H1 (cell line): ENCODE measurements at places on chromosomes 1 and 21. TPM values are rescaled to one million over a fixed set of nuclear protein-coding genes. Genes with fewer than 3 reads are reported as not detected.

KIF14 gene
- total RNA-seq = 22.5 and 23.3 TPM in 2 replicates

TFF2 gene
- total RNA-seq = not detected in 2 replicates

DNA sequence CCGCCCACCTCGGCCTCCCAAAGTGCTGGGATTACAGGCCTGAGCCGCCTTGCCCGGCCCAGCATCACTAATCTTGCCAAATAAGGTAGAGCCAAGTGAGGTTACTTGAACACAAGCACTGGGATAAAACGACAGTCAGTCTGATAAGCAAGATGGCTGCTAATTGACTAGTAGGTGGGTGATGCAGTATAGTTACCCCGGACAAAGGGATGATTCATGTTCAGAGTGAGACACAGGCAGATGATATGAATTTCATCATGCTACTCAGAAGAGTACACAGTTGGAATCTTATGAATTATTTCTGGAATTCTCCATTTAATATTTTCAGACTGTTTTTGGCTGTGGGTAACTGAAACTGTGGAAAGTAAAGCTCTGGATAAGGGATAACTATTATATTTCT lies 178.4 kb downstream of the USP25 start:
- no peak for DNase-seq

DNA sequence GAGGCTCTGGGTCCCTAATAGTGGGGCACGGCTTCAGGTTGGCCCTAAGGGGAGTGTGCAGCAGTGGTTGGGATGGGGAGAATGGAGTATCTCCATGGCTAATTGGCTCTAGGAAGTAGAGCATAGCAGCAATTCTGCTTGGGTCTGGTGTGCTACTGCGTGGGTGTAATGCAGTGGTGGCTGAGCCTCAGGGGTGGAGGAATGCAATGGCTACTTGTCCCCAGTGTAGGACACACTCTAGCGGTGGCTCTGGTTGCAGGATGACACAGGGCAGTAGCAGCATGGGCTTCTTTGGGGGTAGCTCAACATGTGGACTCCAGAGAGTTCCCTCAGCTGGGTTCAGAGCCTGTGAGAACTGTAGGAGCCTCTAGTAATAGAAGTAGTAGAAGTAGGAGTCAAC lies 91.2 kb upstream of the FAM78B start:
- DNase-seq = no peak

DNA sequence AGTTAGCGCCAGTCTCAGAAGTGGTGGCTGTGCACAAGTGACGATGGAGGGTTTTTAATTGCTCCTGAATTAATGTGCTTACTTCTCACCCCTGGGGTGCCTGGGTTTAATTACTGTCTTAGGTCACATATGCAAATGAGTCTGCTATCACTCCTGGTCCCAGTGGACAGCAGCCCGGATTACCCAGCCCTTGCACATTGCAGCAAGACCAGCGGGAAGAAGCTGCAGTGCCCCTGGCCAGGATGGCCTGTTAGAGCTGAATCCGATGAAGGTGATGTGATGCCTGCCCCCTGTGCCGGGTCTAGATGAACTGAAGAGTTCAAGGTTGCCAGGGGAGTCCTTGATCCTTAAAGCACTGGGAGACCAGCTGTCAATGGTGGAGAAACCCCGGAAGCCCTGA lies 24.2 kb downstream of the ENO1 start:
- no peak for DNase-seq

DNA sequence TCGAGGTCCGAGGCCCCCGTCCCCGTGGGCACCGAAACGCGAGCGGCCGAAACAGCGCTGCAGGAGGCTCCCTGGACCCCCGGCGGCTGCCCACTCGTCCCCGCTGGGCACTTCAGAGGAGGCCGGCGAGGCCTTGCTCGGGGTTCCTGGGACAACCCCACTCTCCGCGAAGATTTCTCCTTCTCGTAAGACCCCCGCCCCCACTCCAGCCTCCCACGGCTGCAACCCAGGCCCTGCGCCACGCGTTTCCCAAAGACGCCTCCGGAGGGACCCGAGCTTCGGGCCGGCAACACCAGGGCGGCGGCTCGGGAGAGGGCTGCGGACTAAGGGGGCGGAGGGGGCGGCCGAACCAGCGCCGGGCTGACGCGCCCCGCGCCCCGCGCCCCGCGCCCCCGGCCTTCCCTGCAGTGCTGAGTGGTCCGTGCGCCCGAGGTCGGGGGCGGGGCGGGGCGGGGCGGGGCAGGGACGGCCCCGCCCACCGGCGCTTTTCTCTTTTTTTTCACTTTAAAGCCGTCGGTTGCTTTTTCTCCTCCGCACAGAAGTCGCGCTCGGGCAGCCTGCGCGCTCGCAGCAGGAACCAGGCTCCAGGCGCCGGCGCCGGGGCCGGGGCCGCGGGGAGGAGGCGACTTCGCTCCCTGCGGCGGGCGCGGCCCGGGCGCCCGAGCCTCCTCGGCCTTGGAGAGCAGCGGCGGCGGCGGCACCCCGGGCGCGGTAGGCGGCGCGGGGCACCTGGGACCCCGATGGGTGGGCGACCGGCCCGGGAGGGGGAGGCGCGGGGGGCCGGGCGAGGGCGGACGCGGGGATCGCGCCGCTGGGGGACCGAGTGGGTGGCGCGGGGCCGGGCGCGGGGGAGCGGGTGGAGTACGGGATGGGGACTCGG lies at the start of gene SPSB1:
TSS of gene SPSB1 (plus strand) at position 534 of the 880 bp plus-strand sequence. CDS start 62,998 bp downstream, outside the sequence.
- DNase-seq = no peak

DNA sequence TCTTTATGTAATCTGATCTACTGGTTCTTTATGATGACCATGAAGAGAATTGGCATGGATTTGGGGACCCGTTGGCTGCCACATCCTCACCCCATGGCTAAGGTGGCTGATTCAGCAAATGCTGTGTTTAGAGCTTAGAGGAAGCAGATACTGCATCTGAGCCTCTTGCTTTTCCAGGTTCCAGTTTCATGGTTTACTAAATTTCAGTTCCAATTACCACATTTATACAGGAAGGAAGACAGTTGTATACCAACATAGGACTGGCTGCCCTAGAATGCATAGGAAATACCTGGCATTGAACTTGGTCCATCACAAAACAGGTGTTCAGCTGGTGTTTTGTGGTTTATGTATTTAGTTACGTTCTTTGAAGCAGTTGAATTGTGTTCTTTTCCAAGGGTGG lies 107.1 kb downstream of the ST3GAL3 start:
- DNase-seq = no peak
